ENCODE measurements at places on chromosomes 2 and 18.

DNA sequence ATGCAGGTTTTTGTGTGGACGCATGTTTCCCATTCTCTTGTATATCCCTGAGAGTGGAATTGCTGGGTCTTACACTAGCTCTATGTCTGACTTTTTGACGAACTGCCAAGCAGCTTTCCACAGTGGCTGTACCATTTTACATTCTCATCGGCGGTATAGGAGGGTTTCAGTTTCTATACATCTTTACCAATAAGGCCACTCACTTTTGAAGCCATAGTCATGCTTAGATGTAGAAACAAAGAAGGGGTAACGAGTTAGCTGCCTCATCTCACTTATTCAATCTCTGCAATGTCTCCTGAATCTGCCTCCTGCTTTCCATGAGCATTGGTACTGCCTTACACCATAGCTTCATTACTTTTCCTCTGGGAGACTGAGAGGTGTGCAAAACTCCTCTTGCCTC lies 47.4 kb downstream of the MMADHC start:
- no peak for DNase-seq

GRCh38 chr2:229725716-229726574 lies 11.6 kb upstream of the DNER start:
- DNase-seq = no peak

GRCh38 chr2:24237313-24237712 lies 62.5 kb downstream of the FAM228A start:
- DNase-seq = no peak

DNA sequence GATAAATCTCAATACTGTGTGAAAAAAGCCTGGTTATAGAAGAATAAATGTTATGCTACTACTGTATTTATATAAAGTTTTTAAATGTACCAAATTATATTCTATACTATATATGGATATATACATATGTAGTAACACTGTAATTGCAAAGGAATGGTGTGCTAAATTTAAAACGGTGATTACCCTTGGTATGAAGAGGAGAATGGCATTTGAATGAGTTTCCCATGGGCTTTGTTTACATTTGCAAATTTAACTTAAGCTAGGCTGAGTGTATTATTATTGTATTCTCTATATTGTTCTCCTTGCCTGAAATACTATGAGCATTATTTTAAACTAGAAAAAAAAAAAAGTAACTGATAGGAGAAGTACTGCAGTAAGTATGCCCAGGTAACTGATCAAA lies 4.7 kb upstream of the SP3 start:
- DNase-seq = no peak

DNA sequence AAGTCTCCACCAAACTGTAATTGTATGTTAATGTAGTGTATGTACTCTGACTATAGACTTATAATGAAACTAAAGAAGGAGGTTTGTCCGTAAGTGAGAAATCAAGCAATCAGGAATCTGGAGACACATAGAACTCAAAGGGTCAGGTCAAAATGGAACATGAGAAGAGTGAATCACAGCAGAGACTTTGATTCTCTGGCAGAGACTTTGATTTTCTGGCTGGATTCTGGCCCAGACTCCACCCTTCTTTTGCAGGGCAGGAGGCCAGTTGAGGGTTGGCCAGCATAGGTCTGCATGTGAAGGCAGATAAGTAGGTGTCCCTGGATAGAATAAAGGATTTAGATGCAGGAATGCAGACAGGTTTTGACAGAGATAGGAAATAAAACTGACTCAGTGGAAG lies 11.0 kb upstream of the NCKAP5 start:
- no peak for DNase-seq

DNA sequence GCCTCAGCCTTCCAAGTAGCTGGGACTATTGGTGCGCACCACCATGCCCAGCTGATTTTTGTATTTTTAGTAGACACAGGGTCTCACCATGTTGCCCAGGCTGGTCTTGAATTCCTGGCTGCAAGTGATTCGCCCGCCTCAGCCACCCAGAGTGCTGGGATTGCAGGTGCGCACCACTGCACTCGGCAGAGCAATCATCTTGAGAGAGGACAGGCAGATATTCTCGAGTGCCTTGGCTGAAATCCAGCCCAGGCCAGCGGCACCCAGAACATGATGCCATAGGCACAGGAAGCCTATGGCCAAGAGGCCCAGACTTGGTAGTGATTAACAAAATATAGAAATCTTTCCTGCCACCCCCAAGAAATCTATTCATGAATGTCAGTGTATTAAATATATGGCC lies 58.0 kb upstream of the PEX13 start:
- no peak for DNase-seq

DNA sequence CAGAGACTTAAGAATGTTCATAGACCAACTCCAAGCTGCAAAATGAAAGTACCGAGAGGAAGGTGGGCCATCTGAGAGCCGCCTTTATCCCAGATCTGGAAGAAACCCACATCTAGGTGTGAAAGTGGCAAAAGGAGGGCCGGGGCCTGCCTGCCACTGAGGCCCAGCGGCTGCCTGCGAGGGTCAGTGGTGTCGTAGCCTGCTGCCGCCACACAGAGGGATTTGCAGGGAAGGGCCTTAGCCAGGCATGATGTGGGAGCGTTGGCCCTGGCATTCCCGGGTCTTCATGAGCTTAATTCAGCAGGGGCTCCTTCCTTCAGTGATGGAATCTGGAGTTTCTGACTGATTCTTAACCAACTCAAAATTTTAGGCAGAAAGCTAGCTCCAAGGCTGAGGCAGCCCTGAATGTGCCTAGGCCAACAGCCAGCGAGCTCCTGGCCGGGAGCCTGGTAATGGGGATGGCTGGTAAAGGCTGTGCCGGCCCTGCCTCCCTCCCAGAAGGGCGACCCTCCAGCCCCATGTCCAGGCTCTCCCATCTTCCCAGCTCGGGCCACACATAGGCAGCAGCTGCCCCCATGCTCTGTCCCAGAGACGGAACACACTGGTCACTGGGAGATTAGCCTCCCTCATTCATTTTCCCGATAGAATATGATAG lies 230.1 kb downstream of the AGAP1 start:
- DNase-seq = no peak

DNA sequence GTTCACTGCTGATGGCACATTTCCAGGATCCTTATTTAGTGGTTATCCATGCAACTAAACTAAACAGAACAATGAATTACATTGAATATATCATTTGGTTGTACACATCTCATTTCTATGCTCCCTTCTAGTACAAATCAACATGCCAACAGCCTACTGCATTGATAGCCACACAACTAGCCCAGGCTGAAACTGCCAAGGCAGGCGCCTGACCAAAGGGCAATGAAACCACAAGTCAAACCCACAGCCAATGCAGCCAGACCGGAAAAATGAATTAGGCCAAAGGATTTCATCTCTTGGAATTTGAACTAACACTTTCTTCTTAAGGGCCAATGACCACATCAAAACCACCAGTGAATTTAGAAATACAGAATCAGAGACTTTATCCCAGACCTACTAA lies 196.4 kb downstream of the NOL4 start:
- no peak for DNase-seq

GRCh38 chr2:40543381-40543780 lies 91.5 kb upstream of the SLC8A1 start:
- no peak for DNase-seq

DNA sequence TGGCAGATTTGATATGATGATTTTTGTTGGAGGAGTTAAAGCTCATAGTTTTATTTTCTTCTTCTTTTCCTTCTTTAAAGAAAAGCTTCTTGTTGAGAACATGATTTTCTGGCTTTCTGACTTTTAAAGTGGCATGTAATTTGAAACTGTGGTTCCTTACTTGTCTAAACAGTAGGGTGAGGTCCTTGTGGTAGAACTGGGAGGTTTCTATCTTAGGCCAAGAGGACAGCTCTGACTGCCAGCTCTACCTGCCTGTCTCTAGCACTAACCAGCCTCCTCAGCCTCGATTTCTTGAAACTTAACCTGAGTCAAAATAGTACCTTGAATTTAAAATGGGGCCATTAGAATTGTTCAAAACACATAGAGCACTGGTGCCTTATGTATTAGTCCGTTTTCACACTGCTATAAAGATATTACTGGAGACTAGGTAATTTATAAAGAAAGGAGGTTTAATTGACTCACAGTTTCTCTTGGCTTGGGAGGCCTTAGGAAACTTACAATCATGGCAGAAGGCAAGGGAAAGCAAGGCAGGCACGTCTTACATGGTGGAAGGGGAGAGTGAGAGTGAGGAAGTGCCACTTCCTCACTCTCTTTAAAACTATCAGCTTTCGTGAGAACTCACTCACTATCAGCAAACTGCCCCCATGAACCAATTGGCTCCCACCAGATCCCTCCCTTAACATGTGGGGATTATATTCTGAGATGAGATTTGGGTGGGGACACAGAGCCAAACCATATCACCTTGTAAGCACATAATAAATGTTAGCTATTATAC lies 119.0 kb downstream of the CERS6 start:
- no peak for DNase-seq

DNA sequence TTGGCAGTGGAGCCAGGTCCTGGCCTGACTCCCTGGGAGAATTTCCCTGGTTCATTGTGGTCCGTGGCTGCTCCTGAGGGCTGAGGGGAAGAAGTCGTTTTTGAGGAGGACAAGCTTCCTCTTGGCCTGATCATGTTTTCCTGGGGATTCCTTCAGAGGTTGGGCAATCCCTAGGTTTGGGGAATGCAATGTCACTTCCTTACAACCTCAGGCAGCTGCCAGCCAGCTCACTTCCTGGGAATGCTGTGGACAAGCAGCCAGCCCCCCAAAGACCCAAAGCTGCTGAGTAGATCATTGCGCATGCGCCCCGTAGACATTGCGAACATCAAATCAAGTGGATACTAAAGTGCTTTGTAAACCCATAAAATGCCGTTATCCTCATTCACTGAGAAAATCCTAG lies 7.7 kb upstream of the DNMT3A start:
- DNase-seq = no peak

GRCh38 chr18:6605115-6605869 lies 124.2 kb upstream of the ARHGAP28 start:
- DNase-seq = no peak

GRCh38 chr2:207784898-207785297 lies 15.2 kb upstream of the FZD5 start:
- DNase-seq = no peak

DNA sequence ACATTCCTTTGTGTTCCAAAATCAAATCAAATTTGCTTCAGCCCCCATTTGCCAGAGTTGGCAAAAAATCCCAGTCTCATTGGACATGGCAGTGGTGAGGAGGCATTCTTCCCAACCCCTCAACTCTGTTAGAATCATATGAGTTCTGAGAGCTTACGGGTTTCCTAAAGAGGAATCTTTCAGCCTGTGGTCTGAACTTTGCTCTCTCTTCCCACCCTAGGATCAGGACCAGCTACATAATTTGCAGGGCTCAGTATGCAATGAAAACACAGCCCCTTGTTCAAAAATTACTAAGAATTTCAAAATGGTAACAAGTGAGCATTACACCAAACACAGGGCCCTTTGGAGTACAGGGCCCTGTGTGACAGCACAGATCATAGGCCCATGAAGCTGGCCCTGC lies 47.1 kb upstream of the RMND5A start:
- no peak for DNase-seq

- DNase-seq = no peak
Observed at GRCh38 chr18:9435041-9435440, 40.3 kb upstream of the RALBP1 start.

- DNase-seq = no peak
Observed at GRCh38 chr2:16900405-16901025, 234.9 kb upstream of the CYRIA start.

DNA sequence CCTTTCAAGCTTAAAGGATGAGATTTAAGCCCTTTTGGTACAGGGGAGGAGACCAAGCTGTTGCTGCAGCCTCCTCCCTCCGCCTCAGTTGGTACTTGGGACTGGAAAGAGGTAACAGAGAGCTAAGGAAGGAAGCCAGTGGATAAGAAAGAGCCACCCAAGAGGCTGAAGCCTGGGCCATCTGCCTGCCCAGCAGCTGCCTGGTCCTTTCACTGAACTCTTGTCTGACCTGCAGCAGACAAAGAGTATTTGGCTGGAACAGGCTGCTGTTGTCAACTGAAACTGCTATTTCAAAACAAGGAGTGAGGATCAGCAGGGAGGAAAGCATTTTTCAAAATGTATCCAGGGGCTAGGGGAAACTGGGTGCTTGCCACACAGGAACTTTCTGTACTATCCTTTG lies 30.3 kb downstream of the TNS1 start:
- DNase-seq = no peak

DNA sequence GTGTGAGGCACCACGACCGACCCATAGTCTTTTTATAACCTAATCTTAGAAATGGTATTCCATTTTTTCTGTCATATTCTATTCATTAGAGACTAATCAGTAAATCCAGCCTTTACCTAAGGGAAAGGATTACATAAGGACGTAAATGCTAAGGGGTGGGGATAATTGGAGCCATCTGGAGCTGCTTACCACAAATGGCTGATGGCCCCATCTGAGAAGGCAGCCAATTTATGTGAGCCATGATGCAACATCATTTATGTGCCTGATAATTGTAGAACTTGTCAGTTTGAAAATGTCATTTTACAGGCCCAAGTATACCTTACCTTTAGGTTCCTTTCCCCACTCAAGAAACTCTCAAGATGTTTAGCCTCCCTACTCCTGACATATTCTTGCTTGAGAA lies 44.0 kb downstream of the ARHGEF33 start:
- DNase-seq = no peak

DNA sequence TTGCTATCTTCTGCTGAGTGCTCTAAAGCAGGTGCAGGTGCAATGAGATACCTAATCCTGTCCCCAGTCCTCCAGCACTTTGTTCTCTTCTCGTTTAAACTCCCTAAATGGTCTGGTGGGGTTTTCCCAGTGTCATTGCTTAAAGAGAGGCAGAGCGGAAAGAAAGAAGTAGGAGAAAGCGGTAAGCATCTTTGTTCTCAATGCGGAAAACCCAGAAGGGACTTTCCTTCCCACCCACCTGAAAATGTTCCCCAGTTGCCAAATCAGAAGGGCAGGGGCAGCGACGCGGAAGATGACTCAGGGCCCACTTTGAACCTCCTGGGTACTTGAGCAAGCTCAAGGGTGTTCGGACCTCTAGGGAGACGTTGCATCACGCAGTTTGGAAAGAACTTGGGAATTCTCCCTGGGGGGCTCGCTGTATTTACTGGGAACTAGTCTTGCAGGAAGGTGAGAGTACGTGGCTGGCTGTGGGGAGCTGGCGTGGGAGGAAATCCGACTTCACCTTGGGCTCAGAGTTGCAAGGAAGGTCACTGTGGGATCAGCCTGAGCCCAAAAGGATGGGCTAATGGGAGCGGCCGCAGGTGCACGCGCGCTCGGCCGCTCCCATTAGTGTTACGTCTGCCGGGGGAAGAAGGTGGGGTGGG lies 589 bp upstream of the SGPP2 start:
- DNase-seq = no peak

GRCh38 chr2:238238766-238239542 lies 884 bp downstream of the HES6 start:
- DNase-seq = no peak

GRCh38 chr2:241863536-241863954 lies 4.9 kb upstream of the PDCD1 start:
- no peak for DNase-seq

DNA sequence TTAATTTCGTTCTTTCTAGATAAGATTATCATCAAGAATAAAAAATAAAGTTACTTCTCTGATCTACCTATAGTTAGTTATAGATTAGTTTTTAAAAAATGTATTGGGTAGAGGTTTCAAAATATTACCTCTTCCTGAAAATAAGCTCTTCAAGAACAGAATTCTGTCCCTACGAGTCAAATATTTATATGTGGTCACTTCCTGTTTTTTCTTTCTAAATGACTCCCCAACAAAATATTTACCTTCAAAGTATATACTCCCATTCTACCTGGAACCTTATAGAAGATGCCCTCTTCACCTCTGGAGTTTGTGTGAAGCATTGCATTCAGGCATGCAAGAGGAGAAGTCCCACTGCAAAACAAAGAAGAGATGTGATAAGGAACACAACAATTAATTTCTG lies 72.3 kb downstream of the ASXL2 start:
- no peak for DNase-seq

All from NCI-H748 treated with DMSO at 0.1 percent for 48 hours (cell line).